ENCODE measurements at places on chromosomes 7 and 10. TPM values are rescaled to one million over a fixed set of nuclear protein-coding genes. Genes with fewer than 3 reads are reported as not detected.

The LDB3 gene
- 1,643 TPM for total RNA-seq

The SPACDR gene
- not detected for total RNA-seq

The NPFFR1 gene
- 0.07 TPM for total RNA-seq

The KAZALD1 gene
- 5.5 TPM for total RNA-seq

The EPO gene
- total RNA-seq = not detected

The CALHM3 gene
- total RNA-seq = not detected

The OPALIN gene
- not detected for total RNA-seq

The RTKN2 gene
- total RNA-seq = not detected

The CHCHD1 gene
- total RNA-seq = 19.6 TPM

The AOAH gene
- total RNA-seq = 2.8 TPM

DNA sequence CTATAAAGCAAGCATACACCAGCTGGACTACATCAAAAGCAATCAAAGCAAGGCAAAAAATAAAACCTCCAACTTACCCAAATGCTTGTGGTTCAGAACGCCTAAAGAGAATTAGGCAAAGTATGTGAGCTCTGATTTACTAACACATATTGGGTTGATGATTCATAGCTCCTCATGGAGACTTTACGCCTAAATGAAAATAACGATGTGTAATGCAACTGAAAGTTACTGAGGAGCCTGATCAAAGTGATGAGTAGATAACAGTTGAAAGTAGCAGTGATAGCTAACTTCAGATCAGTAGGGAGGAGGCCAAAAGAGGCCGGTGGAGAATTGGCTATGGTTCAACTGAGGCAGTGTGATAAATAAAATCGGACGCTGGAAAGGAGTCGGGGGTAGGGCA lies 85.0 kb downstream of the MPP7 start:
- H3K27ac ChIP-seq = no peak overlapping the region
- no peaks in the 10 kb centered on the region for H3K27me3 ChIP-seq
- no peaks in the 10 kb centered on the region for H3K4me1 ChIP-seq

- peaks cover 29% of the 10 kb centered on the region for H3K4me1 ChIP-seq
- H3K36me3 ChIP-seq = no peaks in the 10 kb centered on the region
- no peak for DNase-seq
- H3K4me3 ChIP-seq = no peak overlapping the region
- H3K27me3 ChIP-seq = no peaks in the 10 kb centered on the region
Measured at GRCh38 chr7:148306759-148307158, 283.8 kb upstream of the C7orf33 start.

- no peaks in the 10 kb centered on the region for H3K27me3 ChIP-seq
- H3K36me3 ChIP-seq = no peaks in the 10 kb centered on the region
- H3K27ac ChIP-seq = no peak overlapping the region
- H3K4me3 ChIP-seq = no peak overlapping the region
Measured at GRCh38 chr7:139168479-139168878, 59.0 kb upstream of the ZC3HAV1 start.
